Astrocyte of the spinal cord (primary cell): ENCODE measurements at places on chromosomes 13 and 19.
A peak's percentile ranks its signal among the peaks of the same experiment; 100 is the strongest.

GRCh38 chr13:48636550-48636949 lies 17.2 kb upstream of the CYSLTR2 start:
- DNase-seq: peak; percentile 70

DNA sequence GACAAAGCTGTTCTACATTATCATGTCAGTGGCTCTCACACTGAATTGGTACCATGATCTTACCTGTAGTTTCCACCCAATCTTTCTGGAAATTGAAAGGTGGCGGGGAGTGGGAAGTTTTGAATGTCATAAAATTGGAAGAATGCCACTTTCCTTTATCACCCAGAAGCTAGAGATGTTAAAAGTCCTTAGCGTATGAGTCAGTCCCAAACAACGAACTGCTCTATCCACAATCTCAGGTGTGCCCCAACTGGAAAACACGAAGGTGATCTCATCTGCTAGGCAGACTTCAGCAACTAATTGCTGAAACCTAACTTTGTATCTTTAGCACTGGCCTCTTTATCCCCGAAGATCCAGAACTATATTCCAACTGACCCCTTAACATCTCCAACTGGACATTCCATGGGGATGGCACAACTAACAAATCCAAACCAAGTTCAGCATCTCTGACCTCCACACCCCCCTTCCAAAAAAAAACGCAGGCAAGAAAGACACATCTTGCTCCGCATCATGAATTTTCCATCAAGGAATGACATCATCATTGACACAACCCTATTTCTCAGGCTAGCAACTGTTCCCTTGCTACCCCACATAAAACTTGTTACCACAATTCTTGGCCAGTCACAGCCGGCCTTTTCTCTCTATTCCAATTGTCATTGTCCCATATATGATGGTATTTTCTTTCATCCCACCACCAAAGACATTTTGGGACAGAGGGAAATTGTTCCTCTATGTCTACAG lies 175.4 kb downstream of the KLF12 start:
- DNase-seq: no peak

DNA sequence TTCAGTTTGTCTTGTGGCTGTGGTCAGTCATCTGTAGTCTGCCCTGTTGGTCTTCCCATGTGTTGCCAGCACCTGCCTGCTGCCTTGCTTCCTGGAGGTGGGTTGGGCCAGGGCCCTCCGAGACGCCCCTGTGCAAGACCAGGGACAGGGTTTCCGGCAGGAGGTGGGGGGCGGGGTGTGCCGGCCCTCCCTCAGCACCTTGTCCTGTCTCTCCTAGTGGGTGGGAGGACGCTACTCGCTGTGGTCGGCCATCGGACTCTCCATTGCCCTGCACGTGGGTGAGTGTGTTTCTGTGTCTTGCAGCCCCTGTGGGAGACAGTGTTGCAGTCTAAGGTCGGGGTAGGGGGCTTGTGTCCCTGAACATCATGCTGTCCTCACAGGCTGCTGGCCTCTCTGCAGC lies 11.2 kb upstream of the PDCD2L start:
- DNase-seq: no peak

DNA sequence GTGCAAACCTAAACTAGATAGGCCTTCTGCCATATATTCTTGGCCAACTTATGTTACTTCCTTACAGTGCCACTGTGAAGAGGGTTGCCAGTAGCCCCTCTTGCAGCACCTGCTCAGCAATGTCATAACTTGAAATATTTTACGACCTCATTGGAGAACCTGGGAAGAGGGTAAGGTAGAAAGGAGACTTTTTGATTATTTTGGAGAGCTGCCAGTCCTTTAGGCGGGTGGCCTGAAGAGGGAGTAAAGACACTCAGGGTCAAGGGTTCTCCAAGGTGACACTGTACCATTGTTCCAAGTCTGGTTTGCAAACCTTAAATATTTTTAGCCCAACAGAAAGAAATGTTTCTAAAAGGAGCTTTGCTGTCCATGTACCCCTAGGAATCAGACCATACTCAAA lies 118.3 kb downstream of the FLT1 start:
- no peak for DNase-seq

DNA sequence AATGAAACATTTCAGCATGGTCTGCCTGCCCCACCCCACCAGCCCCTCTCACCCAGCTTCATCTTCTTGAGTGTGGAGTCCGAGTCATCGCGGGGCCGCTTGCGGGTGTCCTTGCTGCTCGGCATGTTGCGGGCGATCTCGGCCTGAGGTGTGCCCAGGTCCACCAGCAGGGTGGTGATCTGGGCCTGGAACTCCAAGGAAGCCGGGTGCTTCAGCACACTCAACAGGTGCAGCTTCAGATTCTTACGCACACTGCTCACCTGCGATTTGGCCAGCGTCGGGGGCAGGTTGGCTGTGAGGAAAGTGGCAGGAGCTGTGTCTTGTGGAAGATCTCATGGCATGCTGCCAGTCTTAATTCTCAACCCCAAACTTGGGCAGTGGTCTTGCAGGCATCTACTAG lies 20.7 kb downstream of the SYMPK start:
- DNase-seq: no peak

DNA sequence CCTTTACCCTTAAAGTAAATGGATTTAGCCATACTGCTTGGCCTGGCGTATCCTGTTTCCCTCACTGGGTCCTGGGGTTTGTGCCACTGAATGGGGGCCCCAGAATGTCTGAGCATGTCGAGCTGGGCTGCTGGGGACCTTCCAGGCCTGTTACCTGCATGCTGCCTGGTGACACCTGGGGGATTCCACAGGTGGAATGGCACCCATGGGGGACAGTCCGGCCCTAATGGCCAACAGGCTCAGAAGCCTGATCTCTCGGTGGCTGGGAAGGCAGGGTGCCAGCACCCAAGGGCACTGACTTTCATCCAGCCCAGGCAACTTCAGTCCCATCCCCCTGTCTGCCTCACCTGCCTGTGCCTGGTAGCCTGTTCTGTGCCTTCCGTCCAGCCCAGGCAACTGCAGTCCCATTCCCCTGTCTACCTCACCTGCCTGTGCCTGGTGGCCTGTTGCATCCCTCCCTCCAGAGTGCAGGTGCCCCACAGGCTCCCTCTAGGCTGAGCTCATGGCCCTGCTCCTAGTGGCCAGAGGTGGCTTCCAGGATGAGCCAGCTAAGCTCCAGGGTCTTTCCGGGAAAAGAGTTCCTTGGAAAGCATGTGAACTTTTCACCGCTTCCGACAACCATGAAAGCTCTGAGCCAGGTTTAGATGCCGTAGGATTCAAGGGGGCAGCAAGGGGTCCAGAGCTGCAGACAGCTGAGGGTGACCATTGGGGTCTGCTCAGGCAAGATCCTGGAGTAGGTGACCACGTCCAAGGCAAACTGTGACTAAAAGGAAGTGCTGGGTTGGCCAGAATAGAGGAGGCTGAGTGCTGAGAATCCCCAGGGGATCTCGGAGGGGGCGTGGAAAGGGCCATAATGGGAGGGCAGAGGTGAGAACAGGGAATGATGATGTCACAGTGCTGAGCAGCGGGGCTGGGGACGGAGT lies 30.3 kb upstream of the ZNF492 start:
- no peak for DNase-seq

- no peak for DNase-seq
Measured at GRCh38 chr19:49017041-49017665, at the start of gene LHB. Gene LHB (minus strand): TSS chr19:49017091. CDS start chr19:49017081, 10 bp downstream.

DNA sequence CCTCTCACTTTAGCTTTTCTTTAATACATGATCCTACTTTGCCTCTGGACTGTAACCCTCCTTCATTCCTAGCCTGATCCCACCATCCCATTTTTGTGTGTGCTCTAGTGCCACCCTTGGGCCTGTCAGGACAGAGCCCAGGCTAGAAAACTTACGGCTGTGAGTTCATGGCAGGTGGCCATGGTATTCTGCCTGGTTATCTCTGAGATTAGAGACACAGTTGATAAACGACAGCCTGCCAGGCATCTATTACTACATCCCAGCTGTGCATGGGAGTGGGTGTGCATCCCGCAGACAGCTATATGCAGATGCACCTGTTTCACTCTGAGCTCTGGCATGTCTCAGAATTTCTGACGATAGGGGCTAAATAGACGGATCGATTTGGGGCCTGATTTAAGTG lies 110.9 kb downstream of the HS6ST3 start:
- no peak for DNase-seq

GRCh38 chr13:39051157-39051556 lies 12.9 kb downstream of the NHLRC3 start:
- DNase-seq: peak; percentile 59

DNA sequence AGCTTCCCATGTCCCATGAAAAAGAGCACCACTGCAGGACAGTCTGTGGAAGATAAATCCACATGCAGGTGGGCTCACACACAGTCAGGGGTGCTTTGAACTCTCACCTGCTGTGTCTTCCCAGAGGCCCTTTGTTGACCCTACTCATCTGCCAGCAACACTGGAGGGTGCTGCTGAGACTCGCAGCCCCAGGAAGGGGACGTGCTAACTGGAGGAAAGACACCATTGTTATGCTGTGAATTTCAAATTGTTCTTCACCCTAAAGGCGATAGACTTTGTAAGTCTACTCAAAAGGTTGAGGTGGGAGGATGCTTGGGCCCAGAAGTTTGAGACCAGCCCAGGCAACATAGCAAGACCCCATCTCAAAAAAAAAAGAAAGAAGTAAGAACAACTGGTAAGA lies 107.3 kb upstream of the SERP2 start:
- DNase-seq: no peak

DNA sequence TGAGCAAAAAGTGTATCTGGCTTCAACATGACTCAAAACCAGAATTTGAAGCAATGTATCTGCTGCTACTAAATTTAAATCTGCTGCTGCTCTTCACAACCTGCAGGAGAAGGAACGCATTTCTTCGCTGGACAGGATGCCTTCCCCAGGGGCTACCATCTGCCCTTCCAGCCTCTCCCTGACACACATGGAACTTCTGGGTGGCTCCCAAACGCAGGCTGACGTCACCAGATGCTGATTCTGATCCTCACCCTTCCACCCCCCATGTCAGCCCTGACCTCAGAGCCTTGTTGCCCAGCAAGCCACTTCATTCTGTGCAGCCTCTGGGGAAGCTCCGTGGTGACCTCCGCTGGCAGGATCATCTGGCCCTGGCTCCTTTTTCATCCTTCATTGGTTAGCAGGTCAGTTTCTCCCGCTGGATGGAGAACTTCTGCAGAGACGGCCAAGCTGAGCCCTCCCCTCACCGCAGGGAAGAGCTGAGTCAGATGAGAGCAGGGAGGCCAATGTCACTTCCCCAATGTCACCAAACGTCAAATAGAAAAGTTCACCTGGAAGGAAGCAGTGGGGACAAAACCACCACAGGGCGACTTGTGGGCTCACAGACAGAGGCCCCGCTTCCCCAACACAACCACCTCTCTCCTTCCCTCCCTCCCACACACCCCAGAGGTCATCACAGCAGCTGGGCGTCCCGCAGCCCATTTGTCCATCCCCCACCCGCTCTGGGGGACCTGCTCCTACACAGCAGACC lies 14.0 kb upstream of the RAB20 start:
- no peak for DNase-seq
